Activated CD4-positive, alpha-beta memory T cell treated with anti-CD3 and anti-CD28 coated beads, Interleukin-2, amount 10 ng/mL, durations not matched to agents 7 days and 5 days (primary cell): ENCODE measurements at places on chromosomes 7 and 10. TPM values are rescaled to one million over a fixed set of nuclear protein-coding genes. Genes with fewer than 3 reads are reported as not detected.

DNA sequence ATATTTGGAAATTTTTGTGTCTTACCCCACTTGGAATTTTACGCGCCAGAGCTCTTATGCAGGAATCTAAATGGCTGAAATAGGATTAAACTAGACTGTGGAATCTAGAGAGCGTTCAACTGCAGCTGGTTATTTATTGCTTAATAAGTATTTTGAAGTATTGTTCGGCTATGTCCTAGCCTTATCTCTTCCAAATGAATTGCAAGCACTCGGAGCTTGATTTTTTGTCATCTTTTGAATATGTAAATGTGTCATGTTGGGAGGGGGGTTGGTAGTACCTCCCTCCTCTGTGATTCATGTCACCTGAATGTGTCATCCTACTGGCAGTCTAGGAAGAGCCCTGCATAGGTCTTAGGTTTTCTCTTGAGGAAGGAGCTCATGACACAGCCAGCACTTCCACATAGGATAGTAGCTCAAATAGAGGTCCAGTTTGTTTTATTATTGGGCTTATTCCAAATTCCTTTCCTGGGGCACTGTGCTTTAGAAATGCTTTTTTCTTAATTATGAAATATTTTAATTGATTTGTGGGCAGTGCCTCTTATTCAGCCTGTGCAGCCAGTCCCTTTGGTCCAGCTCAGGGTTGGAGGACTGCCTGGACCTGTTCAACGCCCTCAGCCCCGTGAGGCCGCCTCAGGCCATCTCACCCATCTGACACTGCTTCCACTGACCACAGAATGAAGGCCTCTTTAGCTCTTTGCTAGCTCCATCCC lies 22.5 kb upstream of the TRIL start:
- no peak for DNase-seq

DNA sequence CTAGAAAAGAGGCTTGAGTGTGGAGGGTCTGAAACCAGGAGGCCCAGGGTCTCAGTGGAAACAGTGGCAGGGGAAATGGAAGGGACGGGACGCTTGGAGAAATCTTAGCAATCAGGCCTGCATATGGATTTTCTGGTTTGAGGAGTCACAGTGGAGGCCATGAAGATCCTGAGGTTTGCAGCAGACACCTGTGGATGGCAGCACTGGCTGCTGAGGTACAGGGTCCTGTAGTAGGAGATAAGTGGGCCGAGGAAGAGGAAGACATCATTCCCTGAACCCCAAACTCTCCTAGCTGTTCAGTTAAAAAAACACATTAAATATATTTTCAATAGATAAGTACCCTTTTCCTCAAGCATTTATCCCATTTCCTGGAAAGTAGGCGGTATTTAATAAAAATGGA lies 208.8 kb upstream of the IGFBP3 start:
- no peak for DNase-seq

Gene TAS2R5
- 1.5 TPM for total RNA-seq

DNA sequence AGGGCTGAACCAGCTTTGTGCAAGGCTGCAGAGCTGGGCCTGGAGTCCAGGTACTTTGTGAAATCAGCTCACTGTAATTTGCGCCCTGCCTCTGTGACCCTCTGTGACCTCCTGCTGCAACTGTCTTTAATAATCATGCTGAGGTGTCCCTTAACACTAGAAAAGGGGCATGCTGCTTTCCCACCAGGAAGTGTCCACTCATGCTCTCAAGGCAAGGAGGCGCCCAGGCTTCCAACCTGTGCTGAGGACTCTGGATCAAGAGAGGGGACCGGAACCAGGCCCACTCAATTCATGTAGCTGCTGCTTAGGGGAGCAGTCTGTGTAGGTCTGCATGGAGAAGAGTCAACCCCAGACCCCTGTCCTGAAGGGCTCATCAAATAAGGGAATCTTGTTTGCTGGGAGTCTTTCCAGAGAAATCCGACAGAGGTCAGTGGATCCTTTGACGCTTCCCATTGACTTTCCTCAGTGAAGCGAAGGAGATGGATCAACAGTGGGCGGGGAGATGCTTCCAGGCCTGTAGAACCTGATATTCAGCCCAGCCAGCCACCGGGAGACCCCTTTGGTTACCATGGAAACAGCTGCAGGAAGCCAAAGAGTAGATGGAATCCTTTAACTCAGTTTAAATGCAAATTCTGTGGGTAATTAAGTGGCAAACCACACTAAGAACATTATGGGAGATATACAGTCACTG lies 945.9 kb downstream of the GRID1 start:
- DNase-seq, result no peak

Gene ZNF789
- 21.8 TPM for total RNA-seq

GRCh38 chr7:105691680-105692564 lies 110.6 kb upstream of the EFCAB10 start:
- peak; percentile 79 for DNase-seq

GRCh38 chr7:77349141-77349540 lies 67.0 kb downstream of the GSAP start:
- DNase-seq, result no peak

- DNase-seq, result no peak
These were observed 21.8 kb downstream of the NT5C2 start for GRCh38 chr10:103171278-103171677.

- DNase-seq, result no peak
These were observed 34.7 kb downstream of the ALOX5 start for GRCh38 chr10:45408421-45409319.

- peak; percentile 20 for DNase-seq
These were observed 20.0 kb upstream of the GATA3 start for GRCh38 chr10:8034466-8035005.

GRCh38 chr10:70958396-70958795 lies 70.0 kb upstream of the PCBD1 start:
- no peak for DNase-seq

DNA sequence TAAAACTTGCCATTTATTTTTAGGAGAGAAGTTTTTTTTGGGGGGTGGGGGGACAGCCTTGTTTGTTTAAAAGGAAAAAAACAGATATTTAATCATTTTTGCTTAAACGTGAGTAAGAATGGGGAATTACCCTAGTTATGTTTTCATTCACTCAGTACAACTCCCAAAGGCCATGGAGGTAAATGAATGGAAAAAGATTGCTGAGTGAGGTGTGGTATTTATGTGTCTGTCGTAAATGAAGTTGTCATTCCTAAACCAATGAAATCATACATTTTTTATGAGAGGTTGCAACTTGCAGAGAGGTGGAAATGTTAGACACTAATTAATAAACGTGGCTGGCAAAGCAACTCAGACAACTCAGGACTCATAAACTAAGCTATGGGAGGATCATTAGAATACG lies 218.1 kb downstream of the CELF2 start:
- no peak for DNase-seq

- no peak for DNase-seq
These were observed 364.2 kb downstream of the GLRX3 start for GRCh38 chr10:130500261-130501000.

Gene ANKRD30A
- not detected for total RNA-seq

Gene GJD4
- total RNA-seq, result not detected

Gene GTF2IRD2
- 6.6 TPM for total RNA-seq

Gene CYP2E1
- total RNA-seq, result 0.43 TPM

GRCh38 chr7:101913851-101914250 lies 96.4 kb downstream of the CUX1 start:
- DNase-seq, result no peak

- DNase-seq, result no peak
These were observed 16.7 kb upstream of the HMX3 start for GRCh38 chr10:123119081-123119480.

- no peak for DNase-seq
These were observed 73.6 kb downstream of the CCDC3 start for GRCh38 chr10:12927896-12928295.

GRCh38 chr7:70711452-70711851 lies 420.5 kb upstream of the GALNT17 start:
- DNase-seq, result no peak

DNA sequence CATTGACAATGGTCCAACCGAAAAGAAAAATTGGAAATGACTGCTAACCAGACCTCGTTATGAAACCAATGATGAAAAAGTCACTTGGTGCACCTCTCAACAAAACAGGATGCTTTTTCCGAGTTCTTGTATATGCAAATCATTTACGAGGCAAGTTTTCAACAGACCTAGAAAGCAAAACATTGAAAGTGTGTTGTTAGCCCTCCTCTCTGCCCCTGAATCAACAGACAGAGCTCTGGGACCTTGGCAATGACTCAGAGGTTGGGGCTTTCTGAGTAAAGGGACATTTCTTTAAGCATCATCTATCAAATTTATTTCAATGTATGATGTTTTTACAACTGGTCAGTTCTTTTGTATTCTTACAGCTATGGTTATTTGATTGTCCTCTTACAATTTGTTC lies 16.3 kb upstream of the DKK1 start:
- DNase-seq, result no peak

DNA sequence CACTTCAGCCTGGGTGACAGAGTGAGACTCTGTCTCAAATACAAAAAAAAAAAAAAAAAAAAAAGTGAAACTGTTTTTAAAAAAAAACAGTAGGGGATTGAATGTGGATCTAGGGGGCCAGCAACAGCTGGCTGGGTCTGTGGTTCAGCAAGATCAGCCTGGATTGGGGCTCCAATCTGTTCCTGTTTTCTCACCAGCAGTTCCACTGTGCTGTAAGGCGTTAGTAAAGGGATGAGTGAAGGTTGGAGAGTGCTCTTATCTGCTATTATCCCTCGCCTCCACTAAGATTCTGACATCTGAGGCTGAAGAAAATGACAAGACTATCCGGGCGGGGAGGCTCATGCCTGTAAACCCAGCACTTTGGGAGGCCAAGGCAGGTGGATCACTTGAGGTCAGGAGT lies 41.6 kb upstream of the GTF2IRD1 start:
- no peak for DNase-seq

Gene LDB3
- 0.05 TPM for total RNA-seq

Gene ACSM6
- not detected for total RNA-seq

DNA sequence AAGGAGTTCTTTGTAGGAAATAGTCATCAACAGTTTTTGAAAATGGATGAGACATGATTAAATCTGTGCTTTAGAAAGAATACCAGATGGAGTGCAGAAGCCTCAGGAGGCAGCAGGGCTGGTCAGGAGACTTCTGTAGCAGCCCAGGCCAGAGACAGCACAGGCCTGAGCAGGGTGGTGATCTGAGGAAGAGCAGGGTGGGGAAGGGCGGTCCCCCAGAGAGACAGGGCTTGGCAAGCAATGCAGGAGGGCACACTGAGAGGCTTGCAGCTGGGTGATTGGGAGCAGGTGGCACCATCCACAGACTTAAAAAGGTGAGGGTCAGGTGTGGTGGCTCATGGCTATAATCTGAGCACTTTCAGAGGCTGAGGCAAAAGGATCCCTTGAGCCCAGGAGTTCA lies 4.3 kb upstream of the SMKR1 start:
- DNase-seq, result no peak

DNA sequence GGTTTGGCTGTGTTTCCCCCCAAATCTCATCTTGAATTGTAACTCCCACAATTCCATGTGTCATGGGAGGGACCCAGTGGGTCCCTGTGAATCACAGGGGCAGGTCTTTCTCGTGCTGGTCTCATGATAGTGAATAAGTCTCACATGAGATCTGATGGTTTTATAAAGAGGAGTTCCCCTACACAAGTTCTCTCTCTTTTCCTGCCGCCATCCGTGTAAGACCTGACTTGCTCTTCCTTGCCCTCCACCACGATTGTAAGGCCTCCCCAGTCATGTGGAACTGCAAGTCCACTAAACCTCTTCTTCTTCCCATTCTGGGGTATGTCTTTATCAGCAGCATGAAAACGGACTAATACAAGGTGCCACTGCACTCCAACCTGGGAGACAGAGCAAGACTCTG lies 329.2 kb downstream of the TNS3 start:
- no peak for DNase-seq

DNA sequence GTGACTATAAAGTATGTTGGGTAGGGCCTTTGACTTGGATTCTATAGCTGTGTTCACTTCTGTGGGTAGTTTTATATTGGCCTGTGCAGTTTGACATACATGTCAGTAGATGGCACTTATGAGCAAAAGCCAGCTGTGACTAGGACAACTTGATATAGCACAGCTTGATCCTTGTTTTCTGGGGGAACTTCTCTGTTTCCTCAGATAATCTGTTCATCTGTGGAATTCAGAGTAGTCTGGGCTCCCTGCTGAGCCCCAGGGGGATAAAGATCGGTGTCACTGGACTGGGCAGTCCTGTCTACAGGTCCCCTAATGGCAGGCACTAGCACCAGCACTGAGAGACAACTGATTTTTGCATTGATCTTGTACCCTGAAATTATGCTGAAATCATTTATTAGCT lies 25.4 kb downstream of the CYP2C9 start:
- DNase-seq, result no peak

Gene TECPR1
- 69.4 TPM for total RNA-seq

DNA sequence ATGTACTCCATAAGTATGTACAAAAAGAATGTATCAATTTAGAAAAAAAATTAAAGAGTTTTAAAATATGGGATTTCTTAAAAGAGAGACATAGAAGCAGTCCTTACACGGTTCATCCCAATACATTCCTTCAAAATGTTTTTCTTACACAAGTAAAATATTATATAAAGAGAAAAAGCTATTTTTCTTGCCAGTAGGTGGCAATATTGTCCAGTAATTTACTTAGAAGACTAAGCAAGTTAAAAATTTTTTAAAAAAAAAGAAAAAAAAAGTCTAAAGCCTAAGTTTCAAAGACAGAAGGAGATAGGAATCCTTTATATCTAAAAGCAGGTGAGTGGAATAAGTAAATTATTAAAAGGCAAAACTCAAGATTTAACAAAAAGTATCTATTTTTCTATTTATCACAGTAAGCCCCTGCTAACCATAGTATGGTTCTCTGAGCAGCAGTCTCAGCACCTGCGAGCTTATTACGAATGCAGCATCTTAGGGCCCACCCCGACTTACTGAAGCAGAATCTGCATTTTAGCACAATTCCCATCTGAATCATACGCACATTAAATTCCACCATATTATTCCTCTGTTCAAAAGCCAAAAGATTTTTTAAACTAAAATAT lies 240.6 kb downstream of the DGKI start:
- no peak for DNase-seq

Gene ZC3HAV1L
- 16.7 TPM for total RNA-seq

GRCh38 chr7:31785101-31785500 lies 98.1 kb downstream of the PPP1R17 start:
- no peak for DNase-seq

GRCh38 chr7:7385421-7385820 lies 150.3 kb downstream of the COL28A1 start:
- no peak for DNase-seq

GRCh38 chr10:23978317-23978716 lies 230.6 kb upstream of the KIAA1217 start:
- DNase-seq, result no peak

DNA sequence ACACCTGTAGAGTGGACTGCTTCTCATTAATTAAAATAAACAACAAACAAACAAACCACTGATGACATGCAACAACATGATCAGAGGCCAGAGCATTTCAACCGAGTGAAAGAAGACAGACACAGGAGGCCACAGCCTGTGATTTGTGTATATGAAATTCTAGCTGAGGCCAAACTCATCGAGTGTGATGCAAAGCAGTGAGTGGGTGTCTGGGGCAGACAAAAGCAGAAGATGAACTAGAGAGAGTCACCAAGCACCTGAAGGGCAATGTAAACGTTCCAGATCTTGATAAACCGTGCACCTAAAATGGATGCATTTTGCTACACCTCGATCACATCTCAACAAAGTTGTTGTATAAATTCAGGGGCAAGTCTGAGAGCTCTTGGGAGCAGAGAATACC lies 108.4 kb downstream of the KLF6 start:
- no peak for DNase-seq

- no peak for DNase-seq
These were observed 128.9 kb upstream of the FRMD4A start for GRCh38 chr10:14459665-14460064.

Gene KCP
- total RNA-seq, result 0.20 TPM

- no peak for DNase-seq
These were observed 43.7 kb downstream of the HIF1AN start for GRCh38 chr10:100579261-100580090.
